ENCODE measurements at places on chromosomes 4 and X.

GRCh38 chr4:165198329-165198728, 9.0 kb upstream of the KLHL2 start:
- no peak for DNase-seq

GRCh38 chrX:154040863-154041262, 21.2 kb upstream of the IRAK1 start:
- DNase-seq: no peak

- DNase-seq: no peak
These were observed 1757.3 kb downstream of the PCDH7 start for GRCh38 chr4:32477518-32477917.

DNA sequence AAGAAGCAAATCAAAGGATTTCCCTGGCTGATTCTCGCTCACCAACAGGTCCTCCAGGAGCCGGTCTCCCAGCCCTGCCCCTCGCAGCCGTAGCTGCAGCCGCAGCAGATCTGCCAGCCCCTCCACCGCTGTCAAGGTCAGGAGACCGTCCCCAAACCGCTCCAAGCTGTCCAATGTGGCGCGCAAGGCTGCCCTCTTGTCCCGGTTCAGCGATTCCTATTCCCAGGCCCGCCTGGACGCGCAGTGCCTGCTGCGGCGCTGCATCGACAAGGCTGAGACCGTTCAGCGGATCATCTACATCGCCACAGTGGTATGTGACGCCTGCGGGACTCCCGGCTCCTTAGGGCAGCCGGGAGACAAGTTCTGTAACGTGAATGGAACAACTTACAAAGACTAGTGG, 25.6 kb downstream of the SPATA18 start:
- no peak for DNase-seq

Measured in activated effector memory CD4-positive, alpha-beta T cell treated with Interleukin-2 at 50 U/mL for 16 hours (primary cell).